ENCODE measurements at places on chromosomes 2 and 18.

DNA sequence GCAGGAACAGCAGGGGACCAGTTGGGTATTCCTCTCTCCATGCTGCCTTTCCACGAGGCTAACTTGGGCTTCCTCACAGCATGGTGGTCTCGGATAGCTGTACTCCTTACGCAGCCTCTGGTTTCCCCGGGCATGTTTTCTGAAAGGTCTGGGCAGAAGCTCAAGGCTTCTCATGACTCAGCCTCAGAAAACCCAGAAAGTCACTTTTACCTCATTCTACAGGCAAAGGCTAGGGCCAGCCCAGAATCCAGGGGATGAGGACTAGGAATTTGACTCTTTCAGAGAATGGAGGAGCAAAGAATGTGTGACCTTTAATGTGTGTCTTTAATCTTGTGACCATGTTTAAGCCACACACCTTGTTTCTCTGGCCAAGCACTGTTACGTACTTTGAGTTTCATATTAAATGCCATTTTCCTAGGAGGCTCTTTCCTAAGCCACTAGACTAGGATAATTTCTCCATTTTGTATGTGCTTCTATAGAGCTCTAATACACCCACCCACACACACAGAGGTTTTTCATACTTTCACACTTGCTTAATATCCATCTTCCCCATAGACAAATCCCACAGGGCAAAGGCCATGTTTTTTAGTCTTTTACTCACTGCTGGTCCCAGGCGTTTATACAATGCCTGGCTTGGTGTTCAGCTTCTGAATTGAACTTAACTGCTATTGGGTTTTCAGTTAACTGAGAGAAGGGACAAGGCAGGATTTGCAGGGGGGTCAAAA, 77.3 kb downstream of the LONRF2 start:
- no peak for DNase-seq

DNA sequence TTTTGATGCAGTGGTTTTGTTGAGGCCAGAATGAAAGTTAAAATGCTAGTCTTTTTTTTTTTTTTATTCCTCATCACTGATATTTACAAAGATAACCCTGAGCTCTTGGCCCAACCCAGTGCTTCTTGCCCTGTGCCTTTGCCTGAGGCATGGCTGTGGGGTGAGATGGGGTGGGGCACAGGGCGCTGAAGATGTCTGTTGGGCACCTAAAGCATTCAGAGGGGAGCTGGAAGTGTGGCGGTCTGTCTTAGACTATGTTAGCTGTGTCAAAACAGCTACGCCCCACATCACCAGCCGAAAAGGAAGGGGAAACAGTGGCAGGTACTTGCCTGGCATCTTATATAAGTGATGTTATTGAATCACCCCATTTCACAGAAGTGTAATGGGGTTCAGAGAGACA, 20.7 kb downstream of the TOGARAM2 start:
- no peak for DNase-seq

- no peak for DNase-seq
Observed at GRCh38 chr2:10271509-10271908, 31.2 kb upstream of the HPCAL1 start.

DNA sequence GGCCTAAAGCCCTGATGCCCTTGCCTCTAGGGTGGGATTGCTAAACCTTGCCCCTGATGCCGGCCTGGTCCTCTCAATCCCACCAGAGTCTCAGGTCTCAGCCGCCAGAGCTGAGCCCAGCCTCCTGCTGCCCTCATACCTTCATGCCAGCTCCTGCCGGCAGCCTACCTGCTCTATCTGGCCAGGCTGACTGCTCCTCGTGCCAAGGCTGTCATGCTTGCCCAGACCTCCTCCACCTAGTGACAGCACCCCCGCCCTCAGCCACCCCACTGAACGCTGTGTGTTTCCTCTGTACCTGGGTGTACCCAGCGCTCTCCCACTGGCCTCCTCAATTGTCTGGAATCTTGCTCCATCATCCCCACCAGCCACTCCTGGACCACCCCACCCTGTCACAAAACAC, 120.1 kb downstream of the CACNB4 start:
- DNase-seq: no peak

DNA sequence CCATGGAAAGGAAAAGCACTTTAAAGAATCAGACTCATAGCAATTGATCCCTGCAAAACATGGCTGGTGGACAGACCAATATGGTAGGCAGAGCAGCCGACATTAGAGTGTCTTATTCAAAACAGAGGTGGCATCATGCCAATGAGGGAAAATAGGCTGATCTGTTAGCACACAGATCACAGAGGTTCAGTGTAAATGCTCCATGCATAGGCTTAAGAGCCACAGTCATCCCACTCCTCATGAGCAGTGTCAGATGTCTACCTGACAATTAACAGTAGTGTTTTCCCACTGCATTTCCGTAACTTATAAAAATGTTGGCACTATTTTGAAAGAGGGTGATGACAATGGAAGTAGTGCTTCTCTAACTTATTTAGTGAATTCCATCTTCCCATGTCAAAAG, 86.7 kb downstream of the SPATS2L start:
- no peak for DNase-seq

DNA sequence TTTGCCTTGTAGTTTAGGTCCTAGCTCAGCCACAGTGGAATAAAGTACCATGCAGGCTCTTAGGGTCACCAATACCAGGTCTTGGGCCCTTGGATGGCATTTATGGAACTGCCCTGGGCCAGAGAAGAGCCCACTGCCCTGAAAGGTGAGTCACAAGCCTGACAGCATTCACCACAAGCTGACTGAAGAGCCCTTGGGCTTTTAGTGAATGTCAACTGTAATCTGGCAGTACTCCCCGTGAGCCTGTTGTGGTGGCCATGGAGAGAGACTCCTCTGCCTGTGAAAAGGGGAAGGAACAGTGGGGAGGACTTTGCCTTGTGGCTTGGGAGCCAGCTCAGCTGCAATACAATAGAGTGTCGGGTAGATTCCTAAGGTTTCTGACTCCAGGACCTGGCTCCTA, 1389.7 kb downstream of the DSC3 start:
- DNase-seq: no peak

DNA sequence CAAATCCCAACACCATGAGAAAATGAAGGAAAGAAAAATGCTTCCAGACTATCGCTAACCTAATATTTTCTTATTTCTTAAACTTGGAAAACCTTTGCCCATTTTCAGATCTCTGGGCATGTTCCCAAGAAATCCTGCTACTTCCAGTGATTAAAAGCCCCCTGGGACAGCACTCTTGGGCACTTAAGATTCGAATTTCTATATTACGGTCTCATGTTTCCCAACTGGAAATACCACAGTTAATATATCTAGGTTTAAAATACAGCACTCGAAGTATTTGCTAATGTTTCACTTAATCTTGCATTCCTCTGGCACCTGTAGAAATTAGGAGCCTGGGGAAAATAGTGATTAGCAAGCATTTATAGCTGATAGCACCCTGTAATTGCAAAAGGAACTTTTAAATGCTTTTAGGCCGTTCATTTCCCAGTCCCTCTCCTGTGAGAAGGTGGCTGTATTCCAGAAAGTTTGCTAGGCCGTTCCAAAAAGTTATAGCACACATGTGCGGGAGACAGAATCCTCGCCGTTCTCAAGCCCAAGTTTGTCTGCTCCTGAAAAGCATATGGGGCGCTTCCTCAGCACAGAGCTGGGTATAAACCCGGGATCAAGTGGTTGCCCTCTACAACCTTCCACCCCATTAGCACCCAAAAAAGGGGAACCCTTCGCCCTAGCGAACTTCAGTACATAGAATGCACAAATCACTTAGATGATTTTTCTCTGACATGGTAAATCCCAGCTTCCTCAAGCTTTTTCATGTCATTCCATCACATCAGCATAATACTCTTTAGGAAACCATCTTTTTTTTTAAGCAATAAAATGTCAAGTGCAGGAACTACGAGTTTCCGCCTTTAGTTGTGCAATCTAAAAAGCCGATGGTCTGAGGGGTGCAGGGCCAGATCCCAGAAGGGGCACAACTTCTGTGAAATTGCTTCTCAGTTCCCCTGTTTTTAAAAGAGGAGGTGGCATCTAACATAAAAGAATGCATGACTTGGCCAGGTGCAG, 60.6 kb downstream of the DIPK1C start:
- no peak for DNase-seq

DNA sequence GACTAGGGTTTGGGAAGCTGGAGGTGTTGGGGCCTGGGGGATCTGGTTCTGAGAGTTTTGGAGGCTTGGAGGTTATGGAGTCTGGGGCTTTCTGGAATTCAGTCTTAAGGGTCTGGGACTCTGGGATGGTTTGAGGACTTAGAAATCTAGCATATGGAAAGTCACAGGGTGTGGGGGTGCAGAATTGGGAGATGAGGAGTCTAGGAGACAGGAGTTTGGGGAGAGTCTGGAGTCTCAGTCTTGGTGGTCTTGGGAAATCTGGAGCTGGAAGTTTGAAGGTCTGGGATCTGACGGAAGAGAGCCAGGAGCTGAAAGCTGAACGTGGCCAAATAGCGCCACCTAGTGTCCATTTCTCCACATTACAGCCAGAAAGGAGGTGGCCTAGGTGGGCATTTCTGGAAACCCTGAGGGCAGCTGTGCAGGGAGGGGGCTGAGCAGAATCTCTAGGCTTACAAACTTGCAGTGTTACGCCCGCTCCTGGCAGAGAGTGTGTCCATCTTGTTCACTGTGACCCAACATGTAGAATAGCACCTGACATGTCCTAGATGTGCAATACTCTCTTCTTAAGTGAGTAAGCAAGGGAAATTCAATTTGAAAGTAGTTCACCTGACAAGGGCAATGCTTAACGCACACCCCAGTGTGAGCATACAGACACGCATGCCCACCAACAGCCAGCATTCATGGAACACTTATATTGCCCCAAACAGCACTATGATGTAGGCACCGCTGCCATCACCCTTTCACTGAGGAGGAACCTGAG, 204.8 kb downstream of the TFCP2L1 start:
- peak; percentile 37 for DNase-seq

GRCh38 chr2:216516730-216517350, 18.2 kb downstream of the RPL37A start:
- DNase-seq: peak; percentile 71

DNA sequence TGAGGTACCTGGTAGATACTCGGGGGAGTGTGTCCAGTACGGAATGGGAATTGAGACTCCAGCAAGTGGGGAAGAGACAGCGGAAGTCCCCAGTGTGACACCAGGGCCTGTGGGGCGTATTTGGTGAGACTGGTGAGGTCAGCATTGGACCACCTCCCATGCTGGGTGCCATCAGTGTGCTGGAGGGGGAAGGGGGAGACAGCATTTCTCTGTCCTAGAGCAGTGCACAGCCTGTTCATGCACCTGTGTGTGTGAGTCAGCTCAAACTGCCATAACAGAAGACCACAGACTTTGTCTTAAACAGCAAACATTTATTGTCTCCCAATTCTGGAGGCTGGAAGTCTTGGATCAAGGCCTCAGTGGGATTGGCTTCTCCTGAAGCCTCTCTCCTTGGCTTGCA, 301.8 kb downstream of the GBX2 start:
- no peak for DNase-seq

- no peak for DNase-seq
Observed at GRCh38 chr2:133475610-133476009, 92.7 kb downstream of the NCKAP5 start.

DNA sequence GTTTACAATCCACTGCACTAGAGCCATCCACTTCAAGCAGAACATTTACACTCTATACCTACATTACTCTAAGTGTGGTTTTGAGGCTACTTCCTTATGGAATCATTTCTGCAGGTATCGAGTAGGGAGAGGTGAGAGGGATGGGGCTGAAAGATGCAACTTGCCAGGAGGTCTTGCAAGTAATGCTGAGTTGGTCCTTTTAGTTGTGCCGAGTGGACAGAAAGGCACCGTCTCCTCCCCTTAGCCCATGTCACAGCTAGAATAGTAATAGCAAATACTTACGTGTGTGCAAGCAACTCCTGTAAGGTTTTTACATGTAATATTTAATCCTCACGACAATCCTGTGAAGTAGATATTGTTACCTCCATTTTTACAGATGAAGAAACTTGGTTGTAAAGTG, 158.8 kb upstream of the TTC39C start:
- DNase-seq: no peak

DNA sequence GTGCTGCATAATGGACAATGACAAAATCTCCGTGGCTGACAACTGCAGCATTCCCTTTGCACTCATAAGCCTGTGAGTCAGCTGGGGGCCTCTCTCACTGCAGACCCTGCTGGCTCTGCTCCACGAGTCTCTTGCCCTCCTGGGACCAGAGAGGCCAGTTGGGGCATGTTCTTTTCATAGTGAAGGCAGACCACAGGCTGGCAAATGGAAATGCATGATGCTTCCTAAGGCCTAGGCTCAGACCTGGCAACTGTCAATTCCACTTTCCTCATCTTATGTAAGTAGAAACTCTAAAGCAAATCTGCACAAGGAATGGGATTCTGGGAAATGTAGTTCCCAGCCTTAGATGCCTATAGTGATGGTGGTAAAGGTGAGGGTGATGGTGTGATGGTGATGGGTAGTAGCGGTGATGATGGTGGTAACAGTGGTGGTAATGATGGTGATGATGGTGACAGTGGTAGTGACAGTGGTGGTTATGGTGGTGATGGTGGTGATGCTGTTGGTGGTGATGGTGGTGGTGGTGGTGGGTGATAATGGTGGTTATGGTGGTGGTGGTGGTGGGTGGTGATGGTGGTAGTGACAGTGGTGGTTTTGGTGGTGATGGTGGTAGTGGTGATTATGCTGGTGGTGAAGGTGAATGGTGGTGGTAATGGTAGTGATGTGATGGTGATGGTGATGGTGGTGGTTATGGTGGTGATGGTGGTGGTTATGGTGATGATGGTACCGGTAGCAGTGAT, 185.8 kb upstream of the ARL4C start:
- DNase-seq: no peak

- DNase-seq: peak; percentile 29
Observed at GRCh38 chr2:176139661-176140512, 10.4 kb downstream of the HOXD8 start.

GRCh38 chr2:99648178-99648844, 158.5 kb upstream of the REV1 start:
- DNase-seq: peak; percentile 31

DNA sequence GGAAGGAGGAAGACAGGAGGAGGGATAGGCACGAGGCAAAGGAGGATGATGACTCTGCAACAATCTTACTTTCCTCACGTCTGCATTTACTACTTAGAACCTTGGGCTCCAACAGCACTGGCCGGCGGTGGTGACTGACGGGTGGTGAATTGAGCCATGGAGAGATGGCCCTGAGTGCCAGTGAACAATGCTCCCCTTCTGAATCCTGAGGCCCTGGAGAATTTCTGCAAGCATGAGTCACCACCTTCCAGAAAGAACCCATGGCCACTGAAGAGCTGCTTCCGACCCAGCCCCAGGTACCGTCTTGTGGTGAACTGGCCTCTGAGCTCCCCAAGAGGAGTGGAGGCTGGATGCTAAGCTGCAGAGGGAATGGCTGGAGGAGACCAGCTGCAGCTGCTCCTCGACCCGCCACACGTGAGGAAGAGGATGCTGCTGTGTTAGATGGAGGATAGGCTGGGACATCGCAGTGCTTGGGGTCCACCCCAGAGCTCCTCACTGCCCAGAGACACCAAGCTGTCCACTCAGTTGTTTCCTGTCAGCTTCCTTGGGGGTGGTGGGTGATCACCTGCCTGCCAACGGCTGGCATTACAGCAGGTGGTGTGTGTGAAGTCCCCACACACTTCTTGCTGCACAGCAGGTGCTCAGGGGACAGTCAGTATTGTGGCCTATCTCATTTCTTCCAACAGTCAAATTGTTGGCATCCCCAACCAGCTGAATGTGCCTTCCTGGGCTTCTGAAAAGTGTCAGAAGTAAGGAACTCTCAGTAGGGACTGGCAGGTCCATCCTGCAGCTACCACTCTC, 186.5 kb upstream of the ID2 start:
- DNase-seq: no peak

- DNase-seq: no peak
Observed at GRCh38 chr2:10188729-10189305, 66.3 kb downstream of the RRM2 start.
